Frontal cortex (tissue), 4 donors: ENCODE measurements at places on chromosomes 11 and 22.

DNA sequence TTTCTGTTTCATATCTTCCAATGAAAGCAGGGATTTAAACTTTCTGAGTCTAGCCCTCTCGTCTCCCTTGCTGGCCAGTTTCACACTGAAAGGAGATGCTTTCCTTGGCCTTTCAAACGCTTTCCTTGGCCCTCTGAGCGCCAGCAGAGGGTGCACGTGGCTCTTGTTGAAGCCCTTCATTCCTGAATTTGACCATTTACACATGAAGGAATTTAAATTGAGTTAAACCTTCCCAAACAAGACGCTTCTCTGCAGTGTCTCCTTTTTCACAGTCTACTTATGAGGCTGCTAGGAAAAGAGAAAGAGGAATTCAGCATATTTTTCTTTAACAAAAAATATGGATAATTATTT lies 21.6 kb downstream of the NNMT start:
- no peak for DNase-seq

DNA sequence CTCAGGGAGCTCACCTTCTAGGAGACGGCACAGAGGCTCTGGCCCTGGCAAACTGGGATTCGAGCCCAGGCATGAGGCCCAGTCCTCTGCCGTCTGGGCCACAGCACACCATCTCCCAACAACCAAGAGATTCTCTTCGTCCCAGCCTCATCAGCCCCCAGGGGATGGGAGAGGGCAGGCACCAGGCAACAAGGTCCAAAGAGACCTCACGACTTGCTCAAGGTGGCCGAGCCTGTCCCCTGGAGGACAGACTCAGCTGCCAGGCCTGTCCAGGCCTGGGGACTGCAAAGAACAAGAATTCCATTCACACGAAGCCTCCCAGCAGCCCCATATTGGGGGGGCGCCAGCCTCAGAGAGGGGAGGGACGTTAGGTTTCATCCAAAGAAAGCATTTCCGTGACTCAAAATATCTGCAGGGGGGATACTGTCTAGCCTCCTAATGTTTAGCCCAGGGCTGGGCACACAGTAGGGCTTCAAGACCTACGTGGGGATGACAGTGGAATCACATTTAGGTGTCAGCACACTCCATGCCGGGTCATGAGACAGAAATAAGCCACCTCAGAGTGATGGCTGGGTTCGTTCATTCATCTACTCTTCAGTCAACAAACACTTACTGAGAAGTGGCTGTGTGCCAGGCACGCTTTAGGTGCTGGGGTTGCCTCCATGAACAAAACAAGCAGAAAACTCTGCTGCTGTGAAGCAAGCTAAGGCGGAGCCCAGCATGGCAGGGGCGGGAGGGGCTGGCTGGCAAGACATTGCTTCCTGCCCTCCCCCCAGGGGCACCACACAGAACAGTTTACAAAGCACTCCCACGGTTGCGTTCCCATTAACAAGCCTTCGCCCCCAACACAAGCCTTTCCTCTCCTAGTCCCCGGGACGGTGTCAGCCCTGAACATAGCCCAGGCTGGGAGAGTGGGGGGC lies 1.2 kb downstream of the CARNS1 start:
- no peak for DNase-seq

DNA sequence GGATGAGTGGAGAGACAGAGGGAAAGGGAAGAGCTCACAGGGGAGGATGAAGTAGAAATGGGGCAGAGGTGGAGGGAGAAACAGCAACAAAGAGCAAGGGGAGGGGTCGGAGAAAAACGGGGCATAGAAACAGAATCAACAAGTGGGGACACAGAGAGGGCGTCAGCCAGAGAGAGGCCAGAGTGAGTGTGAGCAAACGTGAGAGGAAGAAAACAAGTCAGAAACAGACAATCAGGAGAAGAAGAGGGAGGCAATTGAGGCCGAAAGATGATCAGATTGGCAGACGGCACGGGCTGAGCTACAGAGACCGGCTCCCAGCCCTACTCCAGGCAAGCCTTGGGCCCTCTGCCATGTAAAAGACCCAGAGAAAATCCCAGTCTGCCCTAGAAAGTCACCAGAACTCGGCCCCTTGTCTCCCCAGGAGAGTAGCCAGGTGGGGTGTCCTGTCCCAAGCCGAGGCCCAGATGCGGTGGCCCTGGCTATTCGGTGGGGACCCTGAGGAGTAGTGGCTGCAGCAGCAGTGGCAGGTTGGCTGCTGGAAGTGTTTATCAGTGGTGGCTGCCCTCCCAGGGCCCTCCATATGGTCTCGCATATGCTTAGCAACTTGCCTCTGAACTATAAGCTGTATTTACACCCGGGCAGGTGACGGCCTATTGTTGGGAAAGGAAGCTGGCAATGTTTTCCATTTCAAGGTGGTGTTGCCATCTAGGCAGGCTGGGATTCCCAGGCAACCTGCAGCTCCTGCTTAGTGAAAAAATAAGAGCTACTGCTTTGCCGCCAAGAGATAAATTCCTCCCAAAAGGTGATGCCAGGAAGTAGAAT lies 14.8 kb upstream of the TSPAN18 start:
- no peak for DNase-seq

DNA sequence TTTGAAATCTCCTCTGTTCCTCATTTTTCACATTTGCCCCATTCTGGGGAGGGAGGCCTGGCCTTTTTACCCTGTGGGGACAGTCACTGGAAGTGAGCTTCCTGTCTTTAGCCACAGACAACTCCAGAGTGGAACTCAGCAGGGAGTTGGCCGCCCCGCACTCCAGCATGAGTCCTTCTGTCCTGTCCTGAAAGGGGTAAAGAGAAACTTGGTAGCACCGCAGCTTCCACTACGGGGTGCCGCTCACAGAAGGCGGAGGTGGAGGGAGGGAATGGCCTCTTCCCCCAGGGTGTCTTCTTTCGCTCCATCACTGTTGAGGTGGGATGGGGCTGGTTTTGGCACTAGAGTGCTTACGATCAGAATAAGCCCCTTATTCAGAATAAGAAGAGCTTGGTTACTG lies 132.2 kb downstream of the ST3GAL4 start:
- no peak for DNase-seq

GRCh38 chr11:31822175-31822926 lies 11.2 kb upstream of the PAX6 start:
- no peak for DNase-seq

DNA sequence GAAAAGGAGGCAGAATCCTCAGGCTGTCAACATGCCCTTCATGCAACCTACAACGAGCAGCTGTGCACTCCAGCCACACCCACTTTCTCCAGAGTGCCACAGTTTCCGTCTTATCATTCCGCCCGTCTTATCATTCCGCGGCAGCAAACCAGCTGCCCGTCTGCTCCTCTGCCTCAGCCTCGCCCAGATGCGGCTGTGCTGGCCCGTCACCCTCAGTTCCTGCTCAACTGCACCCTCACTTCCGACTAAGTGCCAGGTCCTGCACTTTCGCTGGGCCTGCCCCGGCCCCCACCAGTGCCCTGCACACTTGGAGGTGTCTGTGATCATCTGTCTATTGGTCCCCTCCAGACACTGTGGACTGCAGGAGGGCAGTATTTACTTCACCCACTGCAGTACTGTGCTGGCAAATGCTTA lies 43.7 kb downstream of the MICAL3 start:
- no peak for DNase-seq

GRCh38 chr11:8584082-8584481 lies 9.9 kb downstream of the STK33 start:
- no peak for DNase-seq

DNA sequence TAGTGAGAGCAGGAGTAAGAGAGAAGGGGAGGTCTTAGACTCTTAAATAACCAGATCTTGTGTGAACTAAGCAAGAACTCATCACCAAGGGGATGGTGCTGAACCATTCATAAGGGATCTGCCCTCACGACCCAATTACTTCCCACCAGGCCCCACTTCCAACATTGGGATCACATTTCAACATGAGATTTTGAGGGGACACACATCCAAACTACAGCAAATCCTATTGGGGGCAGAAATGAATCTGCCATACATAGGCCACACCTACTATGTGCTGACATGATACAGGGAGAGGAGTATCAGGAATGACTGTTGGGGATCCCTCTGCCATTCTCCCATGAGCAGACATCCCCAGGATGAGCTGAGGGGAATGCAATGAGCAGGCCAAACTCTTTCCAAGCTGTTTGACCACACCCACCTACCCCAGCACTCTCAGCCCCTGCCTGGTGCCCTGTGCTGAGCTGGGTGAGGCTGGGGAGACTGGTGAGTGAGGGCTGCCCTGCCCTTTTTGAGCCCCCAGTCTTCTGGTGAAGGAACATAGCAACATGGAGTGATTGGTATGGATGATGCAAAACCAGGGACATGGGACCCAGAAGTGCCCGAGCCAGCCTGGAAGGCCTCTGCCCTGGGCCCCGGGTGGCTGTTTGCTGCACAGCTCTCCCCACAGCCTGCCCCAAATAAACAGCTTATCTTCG lies 1.2 kb upstream of the GTSE1 start:
- DNase-seq = no peak

- no peak for DNase-seq
These were observed 169.5 kb downstream of the EFCAB6 start for GRCh38 chr22:43642319-43643206.

DNA sequence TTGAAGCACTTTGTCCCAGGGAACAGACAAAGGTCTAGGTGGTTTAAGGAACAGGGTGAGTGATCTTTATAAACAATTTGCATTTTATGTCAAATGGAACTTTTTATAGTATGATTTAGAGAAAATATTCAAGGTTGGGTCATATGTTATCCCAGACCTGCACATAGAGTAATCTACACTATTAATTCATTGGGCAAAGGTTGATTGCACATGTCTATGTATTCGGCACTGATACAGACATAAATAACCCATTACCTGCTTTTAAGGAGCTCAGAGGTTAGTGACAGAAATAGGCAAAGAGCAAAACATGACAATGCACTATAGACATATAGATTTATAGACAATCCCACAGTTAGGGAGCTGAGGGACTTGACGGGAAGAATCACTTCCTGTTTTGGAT lies 141.5 kb upstream of the UBASH3B start:
- DNase-seq = no peak

- no peak for DNase-seq
These were observed 19.5 kb downstream of the OR5T2 start for GRCh38 chr11:56214537-56214936.

DNA sequence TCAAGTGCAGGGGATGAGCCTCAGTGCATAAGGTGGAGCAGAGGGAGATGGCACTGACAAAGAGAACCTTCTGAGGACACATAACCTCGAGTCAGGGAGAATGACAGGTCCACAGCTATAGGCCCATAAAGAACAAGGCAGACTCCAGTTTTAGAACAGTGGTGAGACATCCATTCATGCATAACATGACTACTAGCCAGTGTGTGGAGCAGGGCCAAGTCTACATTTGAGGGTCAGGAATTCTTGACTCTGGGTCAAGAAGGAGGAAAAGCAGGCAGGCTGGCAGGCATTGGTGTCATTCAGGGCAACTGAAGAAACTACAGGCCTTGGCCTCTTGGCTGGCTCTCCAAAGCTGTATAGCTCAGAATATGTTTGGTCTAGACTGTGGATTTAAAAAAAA lies 54.9 kb downstream of the MTNR1B start:
- no peak for DNase-seq

DNA sequence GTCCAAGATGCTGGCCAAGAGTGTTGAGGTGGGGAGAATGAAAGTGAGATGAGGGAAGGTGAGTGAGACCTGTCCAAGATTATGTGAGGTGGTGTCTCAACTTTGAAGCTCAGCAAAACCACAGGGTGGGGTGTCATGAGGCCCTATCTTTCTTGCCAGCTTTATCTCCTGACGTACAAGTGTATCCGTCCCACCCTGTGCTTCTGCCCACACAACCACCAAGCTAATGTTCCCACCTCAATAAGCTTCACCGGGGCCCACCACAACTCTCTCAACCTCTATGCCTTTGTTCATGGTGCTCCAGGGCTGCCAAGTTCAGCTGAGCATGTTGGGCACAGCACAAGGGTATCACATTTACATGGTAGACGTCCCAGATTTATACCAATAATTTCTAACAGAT lies 7.1 kb upstream of the TPST2 start:
- DNase-seq = no peak

GRCh38 chr11:13713982-13714381 lies 45.5 kb downstream of the FAR1 start:
- no peak for DNase-seq

DNA sequence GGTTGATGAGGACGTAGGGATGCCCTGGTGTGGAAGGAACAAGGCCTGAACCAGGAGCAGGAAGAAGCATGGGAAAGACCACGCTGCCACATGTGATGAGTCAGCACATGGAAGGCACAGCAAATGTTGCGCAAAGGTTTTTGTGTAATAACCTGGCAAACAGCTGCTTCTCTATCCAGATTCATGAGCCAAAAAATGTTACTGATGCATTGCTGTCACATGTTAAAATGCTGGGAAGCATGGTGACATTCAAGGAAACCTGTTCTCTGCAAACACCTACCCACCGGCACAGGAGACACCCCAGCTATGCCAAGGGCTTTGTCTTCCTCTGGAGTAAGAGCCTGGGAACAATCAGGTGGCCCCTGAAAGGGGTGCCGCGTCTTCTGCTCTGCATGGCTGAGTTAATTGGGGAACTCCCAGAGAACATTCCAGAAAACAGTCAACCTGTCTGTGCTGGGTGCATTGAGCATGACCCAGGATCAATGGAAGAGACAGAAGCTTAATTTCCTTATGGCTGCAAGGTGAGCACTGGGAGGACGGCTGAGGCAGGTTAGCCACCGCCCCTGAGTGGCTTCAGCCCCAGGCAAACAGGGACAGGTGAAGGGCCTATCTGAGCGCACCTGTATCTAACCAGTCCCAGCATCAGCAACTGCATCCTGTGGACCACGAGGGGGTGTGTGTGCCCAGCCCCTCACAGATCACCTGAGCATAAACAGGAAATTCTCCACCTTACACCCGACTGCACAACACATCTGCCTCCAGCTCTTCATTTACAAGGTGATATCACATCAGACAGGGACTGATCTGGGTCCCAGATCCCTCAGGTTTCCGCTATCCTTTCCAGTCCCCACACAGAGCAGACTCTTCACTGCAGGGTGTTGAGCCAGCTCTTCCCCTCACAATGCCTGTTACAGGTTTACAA lies 108.4 kb downstream of the GGTLC2 start:
- DNase-seq = no peak

GRCh38 chr11:116867619-116868018 lies 30.2 kb upstream of the APOA1 start:
- DNase-seq = no peak

DNA sequence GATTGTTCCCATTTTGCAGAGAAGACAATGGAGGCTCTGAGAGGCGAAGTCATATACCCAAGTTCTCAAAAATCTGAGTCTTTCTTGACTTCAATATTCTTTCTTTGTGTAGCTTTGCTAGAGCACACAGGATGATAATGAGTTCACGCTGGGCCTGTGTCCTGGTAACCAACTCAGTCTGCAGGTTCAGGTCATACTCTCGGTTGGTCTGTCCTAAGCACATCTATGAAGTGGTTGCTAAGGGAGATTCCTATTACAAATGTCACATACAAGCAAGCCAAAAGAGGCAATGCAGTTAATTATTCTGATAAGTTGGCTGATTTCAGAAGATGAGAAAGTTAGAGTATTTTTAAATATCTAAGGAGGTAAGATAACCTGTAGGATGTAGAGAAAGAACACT lies 481.0 kb downstream of the SOX6 start:
- no peak for DNase-seq

GRCh38 chr22:21688706-21689381 lies 23.0 kb downstream of the PPIL2 start:
- DNase-seq = no peak

- DNase-seq = no peak
These were observed 317.7 kb downstream of the OPCML start for GRCh38 chr11:133214646-133215045.
